ENCODE measurements at places on chromosomes 6 and 20. TPM values are rescaled to one million over a fixed set of nuclear protein-coding genes. Genes with fewer than 3 reads are reported as not detected.

TGM2 gene
- 440 TPM for total RNA-seq

EPHA7 gene
- 0.40 TPM for total RNA-seq

ANKEF1 gene
- 2.8 TPM for total RNA-seq

FAM83C gene
- total RNA-seq: not detected

UBE2J1 gene
- 114 TPM for total RNA-seq
